PC-9 (cell line): ENCODE measurements at places on chromosomes 6 and 20. TPM values are rescaled to one million over a fixed set of nuclear protein-coding genes. Genes with fewer than 3 reads are reported as not detected.

DNA sequence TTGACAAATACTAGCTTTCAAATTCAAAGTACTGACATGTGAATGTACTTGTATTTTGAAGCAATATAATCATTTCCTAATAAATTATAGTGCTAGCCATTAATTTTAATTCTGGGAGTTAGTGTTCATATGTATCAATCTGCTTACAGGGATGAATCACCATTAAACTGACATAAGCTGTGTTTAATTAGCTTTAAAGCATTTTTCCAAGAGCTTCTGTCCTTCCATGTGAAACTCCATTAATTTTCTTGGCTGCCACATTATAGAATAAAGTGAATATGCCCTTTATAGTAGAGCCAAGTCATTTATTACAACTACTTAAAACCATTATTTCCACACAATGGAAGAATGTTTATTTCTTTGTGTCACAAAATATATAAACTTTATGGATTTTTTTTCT, 150.8 kb downstream of the COL21A1 start:
- DNase-seq: no peak

DNA sequence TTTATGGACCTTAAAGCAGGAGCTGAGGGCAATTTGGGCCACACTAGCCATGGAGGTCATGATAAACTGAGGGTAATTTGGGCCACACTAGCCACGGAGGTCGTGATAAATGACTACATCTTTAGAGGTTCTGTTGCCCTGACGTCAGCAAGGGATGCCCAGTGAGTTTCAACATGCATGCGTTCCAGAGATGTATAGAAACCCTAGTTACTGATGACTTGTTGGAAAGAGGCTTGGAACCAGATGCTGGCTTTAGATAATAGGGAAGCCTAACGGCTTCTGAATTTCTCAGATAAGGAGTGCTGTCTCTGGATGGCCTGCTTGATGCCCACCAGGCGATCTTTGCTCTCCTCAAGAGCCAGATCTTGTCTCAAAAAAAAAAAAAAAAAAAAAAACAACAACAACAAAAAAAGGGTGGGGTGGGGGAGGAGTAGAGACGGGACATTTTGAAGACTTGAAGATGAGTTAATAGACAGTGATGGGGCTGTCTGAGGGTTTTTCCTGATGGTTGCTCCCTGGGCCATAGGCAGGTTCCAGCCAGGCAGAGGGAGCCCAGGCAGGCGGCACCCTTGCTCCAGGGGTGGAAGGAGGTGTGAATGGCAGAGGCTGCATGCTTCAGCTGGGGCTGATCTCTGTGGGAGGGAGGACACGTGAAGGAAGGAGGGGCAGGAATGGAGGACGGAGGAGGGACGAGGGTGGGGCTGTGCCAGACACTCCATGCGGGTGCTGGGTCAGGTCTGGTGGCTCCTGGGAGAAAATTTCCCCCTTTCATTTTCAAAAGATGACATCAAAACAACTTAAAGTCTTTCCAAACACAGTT, 27.0 kb upstream of the FRMD1 start:
- no peak for DNase-seq

GRCh38 chr6:163200289-163200688, 214.2 kb upstream of the QKI start:
- no peak for DNase-seq

Gene KCNK15
- total RNA-seq: 0.20 and 0.26 TPM in 2 replicates

Gene ECT2L
- total RNA-seq: not detected in 2 replicates

Gene SPATA2
- total RNA-seq: 7.3 and 10.9 TPM in 2 replicates
